D721Med (cell line): ENCODE measurements at places on chromosomes 4 and X.

- DNase-seq: no peak
Measured at GRCh38 chrX:73268463-73268862, 53.8 kb upstream of the NAP1L2 start.

DNA sequence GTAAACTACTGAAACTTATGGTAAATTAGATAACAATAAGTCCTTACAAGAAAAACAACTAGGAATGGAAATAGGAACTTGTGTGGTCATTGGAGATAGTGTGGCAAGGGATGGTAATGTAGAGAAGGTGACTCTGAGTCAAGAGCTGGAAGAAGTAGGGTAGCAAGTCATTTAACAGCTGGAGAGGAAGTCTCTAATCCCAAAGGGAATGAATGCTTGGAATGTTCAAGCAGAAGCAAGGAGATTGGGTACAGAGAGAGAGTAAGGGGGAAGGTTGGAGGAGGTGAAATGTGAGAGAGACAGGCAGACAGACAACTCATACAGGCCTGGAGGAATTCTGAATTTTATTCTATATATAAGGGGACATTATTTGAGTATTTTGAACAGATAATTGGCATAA lies 260.6 kb upstream of the MAD2L1 start:
- DNase-seq: no peak

DNA sequence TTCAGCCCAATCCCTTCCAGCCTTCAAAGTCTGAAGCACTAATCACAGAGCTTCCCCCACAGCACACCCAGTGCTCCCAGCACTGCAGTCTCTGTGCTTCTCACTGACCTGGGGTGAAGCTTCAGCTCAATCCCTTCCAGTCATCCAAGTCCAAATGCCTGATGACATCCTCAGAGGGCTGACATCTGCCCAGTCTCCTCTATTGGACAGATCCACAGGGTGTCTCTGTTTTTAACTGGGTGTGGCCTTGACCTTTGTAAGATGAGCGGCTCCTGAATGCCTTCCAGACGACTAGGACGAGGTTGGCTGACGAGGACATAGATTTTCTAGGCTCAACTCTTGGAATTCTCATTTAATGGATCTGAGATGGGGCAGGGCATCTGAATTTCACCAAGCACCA lies 7.6 kb upstream of the SLC2A9 start:
- DNase-seq: no peak

- no peak for DNase-seq
Measured at GRCh38 chrX:1667566-1667965, 52.7 kb downstream of the ASMT start.

- DNase-seq: no peak
Measured at GRCh38 chrX:78123190-78123589, 16.3 kb downstream of the TAF9B start.

GRCh38 chrX:109952985-109953905 lies 49.7 kb upstream of the TMEM164 start:
- no peak for DNase-seq
